ENCODE measurements at places on chromosomes 11 and 22. TPM values are rescaled to one million over a fixed set of nuclear protein-coding genes. Genes with fewer than 3 reads are reported as not detected.

UPK3A gene
- total RNA-seq: not detected

PHF21B gene
- not detected for total RNA-seq

ANKK1 gene
- total RNA-seq: not detected

MTFP1 gene
- 72.9 TPM for total RNA-seq

TEX12 gene
- total RNA-seq: 0.24 TPM

FOLR1 gene
- not detected for total RNA-seq

LRRC10B gene
- not detected for total RNA-seq

GLYATL1 gene
- total RNA-seq: not detected

CCDC34 gene
- total RNA-seq: 10.4 TPM

PYGM gene
- total RNA-seq: 4.8 TPM

UBQLNL gene
- total RNA-seq: 0.18 TPM

RAB1B gene
- 124 TPM for total RNA-seq

FAM83F gene
- 0.39 TPM for total RNA-seq

CCDC116 gene
- 0.73 TPM for total RNA-seq

IGLL5 gene
- not detected for total RNA-seq

UCP2 gene
- total RNA-seq: 821 TPM

SLC39A13 gene
- total RNA-seq: 15.5 TPM

ARHGAP20 gene
- not detected for total RNA-seq

OR5M10 gene
- total RNA-seq: not detected

LPXN gene
- 73.6 TPM for total RNA-seq

CAVIN3 gene
- total RNA-seq: 17.2 TPM
